ENCODE measurements at places on chromosomes 6 and 20.

GRCh38 chr6:17729223-17730077 is 22.7 kb upstream of the NUP153 start:
- no peak for DNase-seq

- DNase-seq, result no peak
Observed at GRCh38 chr6:1856381-1856780, 246.7 kb downstream of the FOXC1 start.

- peak; percentile 80 for DNase-seq
Observed at GRCh38 chr20:53677447-53678314, 84.0 kb upstream of the ZNF217 start.

GRCh38 chr6:52293067-52293466 is 8.5 kb upstream of the MCM3 start:
- DNase-seq, result no peak

GRCh38 chr6:35719830-35720733 is 16.8 kb upstream of the ARMC12 start:
- DNase-seq, result peak; percentile 49

DNA sequence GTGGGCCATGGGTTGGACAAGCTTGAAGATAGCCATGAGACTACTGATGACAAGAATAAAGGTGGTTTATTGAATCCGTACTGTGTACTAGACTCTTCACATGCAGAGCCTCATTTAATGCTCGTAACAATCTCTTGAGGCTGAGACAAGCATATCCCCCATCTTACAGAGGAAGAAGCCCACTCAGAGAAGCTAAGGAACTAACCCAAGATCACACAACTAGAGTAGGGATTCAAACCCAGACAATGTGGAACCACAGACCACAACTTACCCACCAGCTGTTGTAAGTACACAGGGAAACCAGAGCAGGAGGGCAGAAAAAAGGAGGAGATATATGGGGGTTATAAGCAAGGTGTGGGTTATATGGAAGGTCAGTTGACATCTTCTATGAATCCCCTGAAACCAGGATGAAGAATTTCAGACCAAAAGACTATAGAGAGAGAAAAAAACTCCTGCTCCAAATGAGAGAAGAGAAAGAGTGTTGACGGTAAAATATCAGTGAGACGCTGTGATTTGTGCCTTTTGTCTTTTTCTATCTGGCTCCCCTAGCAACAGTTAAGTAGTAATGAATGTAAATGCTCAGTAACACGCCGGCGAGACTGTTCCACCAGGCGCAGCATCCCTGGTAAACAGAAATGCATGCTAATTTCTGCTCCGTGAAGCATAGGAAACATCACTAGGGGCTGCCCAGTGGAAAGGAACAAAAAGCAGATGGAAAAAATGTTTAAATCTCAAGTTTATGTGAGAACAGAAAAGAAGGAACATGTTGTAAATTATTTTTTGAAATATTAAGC is 80.1 kb upstream of the SLC22A16 start:
- no peak for DNase-seq
